ENCODE measurements at places on chromosomes 2 and 18.

DNA sequence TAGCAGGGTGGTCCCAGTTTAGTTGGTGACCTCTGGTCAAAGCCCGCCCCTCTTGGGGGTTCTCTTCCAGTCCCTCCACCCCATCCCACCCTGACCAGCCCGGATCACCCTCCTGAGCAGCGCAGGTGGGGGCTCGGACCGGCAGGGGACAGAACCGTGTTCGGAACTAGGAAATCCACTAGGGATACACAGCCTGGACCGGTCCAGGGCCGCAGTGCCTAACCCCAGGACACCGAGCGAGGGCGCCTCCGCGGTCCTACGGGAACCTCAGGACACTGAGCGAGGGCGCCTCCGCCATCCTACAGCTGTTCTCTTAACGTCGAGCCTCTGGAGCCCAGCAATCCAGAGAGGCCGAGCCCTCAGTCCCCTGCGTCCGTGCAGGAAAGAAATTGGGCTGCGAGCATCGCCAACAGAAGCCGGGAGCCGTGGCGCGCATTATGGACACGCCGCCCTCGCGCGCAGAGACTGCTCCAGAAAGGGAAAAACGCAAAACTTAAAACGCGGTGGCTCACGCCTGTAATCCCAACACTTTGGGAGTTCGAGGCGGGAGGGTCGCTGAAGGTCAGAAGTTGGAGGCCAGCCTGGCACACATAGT lies 8.5 kb downstream of the RAX start:
- H3K27ac ChIP-seq = no peak overlapping the region
- no peak for DNase-seq
- H3K36me3 ChIP-seq = no peaks in the 10 kb centered on the region
- H3K4me3 ChIP-seq = no peak overlapping the region

DNA sequence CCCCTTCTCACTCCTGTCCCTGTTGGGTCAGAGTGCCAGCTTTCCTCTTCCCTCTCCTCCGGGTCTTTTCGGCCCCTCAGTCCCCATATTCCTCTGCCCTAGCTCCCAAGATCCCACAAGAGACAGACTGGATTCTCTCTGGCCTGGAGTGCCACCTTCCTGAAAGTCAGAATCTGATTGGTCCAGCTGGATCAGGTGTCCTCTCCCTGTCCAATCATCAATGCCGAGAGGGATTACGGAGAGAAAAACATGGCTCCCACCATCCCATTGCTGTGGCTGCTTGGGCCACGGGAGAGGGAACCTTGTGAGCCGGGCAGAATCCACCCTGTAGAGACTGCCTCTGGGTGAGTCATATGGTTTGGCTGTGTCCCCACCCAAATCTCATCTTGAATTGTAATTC lies 2.7 kb upstream of the MROH2A start:
- no peak for DNase-seq
- H3K27ac ChIP-seq = no peak overlapping the region
- no peak overlapping the region for H3K4me3 ChIP-seq
- no peaks in the 10 kb centered on the region for H3K36me3 ChIP-seq
- H3K27me3 ChIP-seq = no peaks in the 10 kb centered on the region

GRCh38 chr2:142880279-142880678 lies 2.8 kb downstream of the KYNU start:
- DNase-seq = no peak
- H3K4me3 ChIP-seq = no peak overlapping the region
- no peak overlapping the region for H3K27ac ChIP-seq
- no peaks in the 10 kb centered on the region for H3K36me3 ChIP-seq
- no peaks in the 10 kb centered on the region for H3K27me3 ChIP-seq
- H3K4me1 ChIP-seq = no peaks in the 10 kb centered on the region

- peak overlapping the region; percentile 29 for H3K4me3 ChIP-seq
- no peaks in the 10 kb centered on the region for H3K36me3 ChIP-seq
- H3K4me1 ChIP-seq = peaks cover 12% of the 10 kb centered on the region
- no peak overlapping the region for H3K27ac ChIP-seq
- peaks cover 4% of the 10 kb centered on the region for H3K27me3 ChIP-seq
- DNase-seq = no peak
Observed at GRCh38 chr2:120740765-120741524, 5.3 kb downstream of the GLI2 start.

DNA sequence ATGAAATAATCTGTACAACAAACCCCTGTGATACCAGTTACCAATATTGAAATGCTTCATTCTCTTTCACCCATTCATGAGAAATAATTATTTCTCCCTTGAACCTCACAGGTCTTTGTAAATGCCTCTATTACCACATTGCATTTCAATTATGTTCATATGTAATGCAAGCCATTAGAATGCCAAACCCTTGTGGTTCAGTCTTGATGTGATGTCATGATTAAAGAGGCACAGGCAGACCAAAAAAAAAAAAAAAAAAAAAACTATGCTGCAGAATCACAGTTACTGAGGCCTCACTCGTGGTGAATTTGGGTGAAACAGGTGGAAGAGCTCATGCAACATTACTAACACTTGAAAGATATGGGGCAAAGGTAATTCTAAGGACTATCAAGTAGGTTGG lies 9.4 kb upstream of the EPG5 start:
- H3K4me3 ChIP-seq = no peak overlapping the region
- no peaks in the 10 kb centered on the region for H3K4me1 ChIP-seq
- H3K36me3 ChIP-seq = no peaks in the 10 kb centered on the region
- no peak overlapping the region for H3K27ac ChIP-seq

- no peaks in the 10 kb centered on the region for H3K27me3 ChIP-seq
- H3K27ac ChIP-seq = no peak overlapping the region
- H3K4me3 ChIP-seq = no peak overlapping the region
- H3K36me3 ChIP-seq = no peaks in the 10 kb centered on the region
- DNase-seq = no peak
Observed at GRCh38 chr2:105580870-105581554, 163.7 kb upstream of the NCK2 start.

DNA sequence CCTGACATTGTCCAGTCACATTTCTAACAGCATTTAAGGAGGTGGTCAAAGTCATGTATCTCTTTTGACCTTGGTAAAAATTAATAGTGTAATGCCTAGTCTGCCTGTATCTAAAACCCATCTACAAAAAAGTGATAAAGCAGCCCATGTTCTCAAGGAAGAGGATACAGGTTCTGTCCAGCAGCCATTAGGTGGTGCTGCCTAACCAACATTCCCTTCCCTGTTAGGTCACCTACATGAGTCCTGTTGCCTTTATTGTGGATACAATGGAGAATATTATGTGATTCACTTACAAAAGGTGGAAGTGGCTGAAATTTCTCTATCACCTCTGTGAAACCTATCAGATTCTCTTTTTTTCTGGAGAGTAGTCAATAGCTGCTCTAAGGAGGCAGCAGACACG lies 52.5 kb downstream of the AQP4 start:
- H3K36me3 ChIP-seq = no peaks in the 10 kb centered on the region
- no peaks in the 10 kb centered on the region for H3K4me1 ChIP-seq
- H3K27me3 ChIP-seq = no peaks in the 10 kb centered on the region
- H3K27ac ChIP-seq = no peak overlapping the region

DNA sequence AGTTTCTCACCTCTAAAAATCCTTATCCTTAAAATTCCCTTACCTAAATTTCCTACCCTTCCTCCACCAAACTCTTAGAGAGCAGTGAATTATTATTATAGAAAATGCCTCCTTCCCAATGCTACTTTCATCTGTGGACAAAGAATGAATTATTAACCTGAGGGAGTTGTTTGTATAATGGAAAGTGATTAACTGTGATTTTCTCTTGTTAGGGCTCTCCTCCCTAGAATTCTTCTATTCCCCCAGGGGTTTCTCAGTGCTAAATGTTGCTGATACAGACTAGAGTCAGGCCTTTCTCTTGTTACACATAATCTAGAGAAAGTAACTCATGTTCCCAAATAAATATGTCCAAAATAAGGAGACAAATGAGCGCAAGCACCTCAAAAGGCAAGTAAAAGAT lies 23.3 kb downstream of the EPB41L5 start:
- no peaks in the 10 kb centered on the region for H3K4me1 ChIP-seq
- H3K4me3 ChIP-seq = no peak overlapping the region
- no peaks in the 10 kb centered on the region for H3K27me3 ChIP-seq
- no peak for DNase-seq
- H3K27ac ChIP-seq = no peak overlapping the region

- no peaks in the 10 kb centered on the region for H3K4me1 ChIP-seq
- H3K27ac ChIP-seq = no peak overlapping the region
- no peak for DNase-seq
- H3K27me3 ChIP-seq = no peaks in the 10 kb centered on the region
- H3K36me3 ChIP-seq = no peaks in the 10 kb centered on the region
Observed at GRCh38 chr2:202773301-202773973, 98.1 kb downstream of the ICA1L start.

DNA sequence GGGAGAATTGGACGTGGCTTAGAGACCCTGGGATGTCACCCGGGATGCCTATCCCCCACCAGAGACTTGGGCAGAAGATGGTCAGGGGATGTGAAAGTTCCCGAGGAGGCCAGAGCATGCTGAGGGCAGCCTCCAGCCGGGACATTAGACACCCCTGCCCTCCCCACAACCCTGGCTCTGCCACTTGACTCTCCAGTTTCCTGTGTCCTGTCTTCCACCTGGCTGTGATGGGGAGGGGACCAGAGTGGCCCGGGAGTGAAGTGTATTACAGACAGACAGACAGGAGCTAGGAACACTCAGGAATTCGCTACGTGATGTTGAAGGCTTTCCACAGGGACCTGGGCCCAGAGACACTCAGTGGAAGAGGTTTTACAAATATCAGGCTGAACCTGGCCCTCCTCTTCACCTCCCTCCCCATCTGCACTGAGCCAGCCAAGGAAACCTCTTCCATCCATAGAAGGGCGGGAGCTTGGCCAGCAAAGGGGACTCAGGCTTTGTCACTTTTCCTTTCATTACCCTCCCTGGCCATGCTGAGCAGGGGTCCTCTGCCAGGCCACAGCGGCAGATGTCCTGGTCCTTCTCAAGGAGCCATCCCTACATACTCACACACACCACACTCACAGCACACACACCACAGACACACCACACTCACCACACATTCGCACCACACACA lies 60.7 kb downstream of the SDC1 start:
- no peak overlapping the region for H3K4me3 ChIP-seq
- DNase-seq = no peak
- no peaks in the 10 kb centered on the region for H3K36me3 ChIP-seq
- H3K4me1 ChIP-seq = peaks cover 5% of the 10 kb centered on the region
- H3K27me3 ChIP-seq = no peaks in the 10 kb centered on the region
- no peak overlapping the region for H3K27ac ChIP-seq

Data from prostate gland (tissue), 2 donors.